ENCODE measurements at places on chromosomes 4 and X.

DNA sequence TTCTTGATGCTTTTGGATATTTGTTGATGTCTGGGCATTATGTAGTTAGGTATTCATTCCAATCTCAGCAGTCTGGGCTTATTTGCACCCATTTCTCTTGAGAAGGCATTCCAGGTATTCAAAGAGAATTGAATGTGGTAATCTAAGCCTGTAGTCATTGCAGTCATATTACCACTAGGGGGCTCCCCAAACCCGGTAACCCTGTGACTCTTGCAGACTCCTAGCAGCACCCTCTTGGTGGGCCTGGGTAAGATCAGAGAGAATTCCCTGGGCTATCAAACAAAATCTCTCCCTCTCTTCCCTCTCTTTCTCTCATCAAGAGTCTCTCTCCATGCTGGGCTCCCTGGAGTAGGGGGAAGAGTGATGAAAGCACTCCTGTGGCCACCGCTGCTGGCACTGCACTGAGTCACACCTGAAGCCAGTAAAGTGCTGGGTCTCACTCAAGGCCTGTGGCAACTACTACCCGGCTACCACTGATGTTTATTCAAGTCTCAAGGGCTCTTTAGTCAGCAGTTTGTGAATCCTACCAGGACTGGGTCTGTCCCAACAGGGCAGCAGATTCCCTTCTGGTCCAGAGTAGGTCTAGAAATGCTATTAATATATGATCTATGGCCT is 187.7 kb upstream of the NUDT10 start:
- DNase-seq = no peak

DNA sequence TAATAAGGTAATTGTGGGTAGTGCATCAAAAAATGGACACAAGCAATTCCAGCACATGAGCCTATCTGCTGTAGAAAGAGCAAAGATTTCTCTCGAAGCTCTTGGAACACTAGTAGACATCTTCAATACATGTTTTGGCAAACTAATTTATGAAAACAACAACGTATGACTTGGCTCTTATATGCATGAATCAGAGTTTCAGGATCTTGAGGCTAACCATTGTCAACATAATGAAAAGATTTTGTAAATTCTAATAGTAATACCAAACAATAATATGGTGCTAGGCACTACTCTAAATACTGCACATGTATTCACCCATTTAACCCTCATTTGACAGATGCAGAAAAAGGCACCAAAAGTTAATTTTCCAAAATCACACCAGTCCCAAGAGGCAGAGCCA is 25.1 kb upstream of the ANKRD50 start:
- DNase-seq = no peak

DNA sequence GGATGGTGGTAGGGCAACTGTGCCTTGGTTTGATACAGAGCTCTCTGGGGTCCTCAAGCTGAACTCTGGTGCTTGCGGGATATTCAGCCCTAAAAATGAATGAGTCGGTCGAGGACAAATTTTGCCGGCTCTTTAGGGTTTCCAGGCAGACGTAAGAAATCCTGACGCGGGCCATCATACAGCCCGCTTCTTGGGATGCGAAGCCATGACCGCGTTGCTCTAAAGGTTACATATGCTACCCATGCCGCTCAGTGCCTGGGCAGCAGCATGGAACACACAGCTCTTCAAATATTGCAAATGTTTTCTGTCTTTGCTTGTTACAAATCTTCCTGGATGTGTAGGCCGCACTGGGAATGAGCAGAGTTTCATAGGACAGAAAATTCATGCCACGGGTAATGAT is 55.6 kb downstream of the NBDY start:
- DNase-seq = no peak

DNA sequence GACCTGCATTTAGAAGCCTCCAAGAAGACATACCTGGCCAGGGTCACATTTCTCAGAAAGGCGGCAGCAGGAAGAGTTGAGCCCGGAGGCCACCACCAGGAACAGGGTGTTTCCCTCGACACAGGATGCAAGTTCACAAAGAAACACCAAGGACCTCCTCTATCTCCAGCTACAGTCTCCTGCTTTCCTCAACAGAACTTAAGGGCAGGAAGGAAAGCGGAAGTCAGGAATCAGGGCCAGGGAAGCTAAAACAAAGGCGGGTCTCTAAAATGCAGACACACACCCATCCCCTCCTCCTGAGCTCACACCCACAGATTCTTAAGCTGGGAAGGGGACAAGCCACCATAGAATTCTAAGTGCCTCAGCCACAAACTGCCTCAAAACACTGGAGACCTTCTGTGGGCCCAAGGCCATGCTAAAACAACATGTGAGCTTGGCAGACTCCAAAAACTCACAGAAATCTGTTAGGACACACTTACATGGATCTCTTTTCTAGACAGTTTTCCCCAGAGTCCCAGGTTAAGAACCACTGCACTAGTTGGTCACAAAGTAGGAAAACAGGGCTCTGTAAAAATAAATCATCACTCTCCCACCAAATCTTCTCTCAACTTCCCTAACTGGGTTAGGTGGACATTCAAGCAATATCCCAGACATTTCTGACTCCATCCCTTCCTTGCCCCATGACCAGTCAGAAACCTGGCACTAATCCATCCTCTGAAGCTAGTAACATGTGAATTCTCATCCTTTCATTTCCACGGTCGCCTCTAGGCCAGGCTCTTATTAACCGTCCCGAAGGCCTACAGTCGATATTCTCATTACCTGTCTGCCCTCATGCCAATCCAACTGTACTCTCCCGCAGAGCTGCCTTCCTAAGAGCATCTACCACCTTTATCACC is 163.2 kb downstream of the APBB2 start:
- no peak for DNase-seq

GRCh38 chrX:1462596-1463251 is 10.0 kb upstream of the ASMTL start:
- peak; percentile 79 for DNase-seq
